ENCODE measurements at places on chromosomes 5 and 9. TPM values are rescaled to one million over a fixed set of nuclear protein-coding genes. Genes with fewer than 3 reads are reported as not detected.

- peak; percentile 69 for DNase-seq
Observed at GRCh38 chr9:113343732-113344231, 3.7 kb upstream of the WDR31 start.

DNA sequence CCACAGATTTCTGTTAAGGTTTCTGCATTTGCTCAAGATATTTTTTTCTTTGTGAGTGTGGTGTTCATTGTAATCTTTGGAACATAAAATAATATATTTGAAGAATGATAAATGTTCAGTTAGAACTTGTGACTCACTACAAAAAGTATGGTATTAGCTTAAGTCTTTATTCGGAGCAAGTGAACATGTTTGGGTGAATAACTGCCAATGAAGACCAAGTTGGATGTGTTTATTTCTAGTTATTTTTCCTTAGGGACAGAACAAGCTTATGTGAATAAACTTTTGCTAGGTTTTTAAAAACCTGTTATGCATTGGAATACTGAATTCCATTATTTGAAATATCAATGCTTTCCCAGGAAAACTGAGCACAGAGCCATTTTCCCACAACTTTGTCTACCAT is 418.6 kb downstream of the SLCO4C1 start:
- DNase-seq = no peak

PCDHB4 gene
- 0.80 TPM for total RNA-seq

GRCh38 chr9:93646640-93647178 is 70.3 kb downstream of the PHF2 start:
- no peak for DNase-seq

SPATA31E1 gene
- not detected for total RNA-seq

PRDM9 gene
- not detected for total RNA-seq

GRCh38 chr9:33315371-33315770 is 25.1 kb downstream of the NFX1 start:
- DNase-seq = no peak

DNA sequence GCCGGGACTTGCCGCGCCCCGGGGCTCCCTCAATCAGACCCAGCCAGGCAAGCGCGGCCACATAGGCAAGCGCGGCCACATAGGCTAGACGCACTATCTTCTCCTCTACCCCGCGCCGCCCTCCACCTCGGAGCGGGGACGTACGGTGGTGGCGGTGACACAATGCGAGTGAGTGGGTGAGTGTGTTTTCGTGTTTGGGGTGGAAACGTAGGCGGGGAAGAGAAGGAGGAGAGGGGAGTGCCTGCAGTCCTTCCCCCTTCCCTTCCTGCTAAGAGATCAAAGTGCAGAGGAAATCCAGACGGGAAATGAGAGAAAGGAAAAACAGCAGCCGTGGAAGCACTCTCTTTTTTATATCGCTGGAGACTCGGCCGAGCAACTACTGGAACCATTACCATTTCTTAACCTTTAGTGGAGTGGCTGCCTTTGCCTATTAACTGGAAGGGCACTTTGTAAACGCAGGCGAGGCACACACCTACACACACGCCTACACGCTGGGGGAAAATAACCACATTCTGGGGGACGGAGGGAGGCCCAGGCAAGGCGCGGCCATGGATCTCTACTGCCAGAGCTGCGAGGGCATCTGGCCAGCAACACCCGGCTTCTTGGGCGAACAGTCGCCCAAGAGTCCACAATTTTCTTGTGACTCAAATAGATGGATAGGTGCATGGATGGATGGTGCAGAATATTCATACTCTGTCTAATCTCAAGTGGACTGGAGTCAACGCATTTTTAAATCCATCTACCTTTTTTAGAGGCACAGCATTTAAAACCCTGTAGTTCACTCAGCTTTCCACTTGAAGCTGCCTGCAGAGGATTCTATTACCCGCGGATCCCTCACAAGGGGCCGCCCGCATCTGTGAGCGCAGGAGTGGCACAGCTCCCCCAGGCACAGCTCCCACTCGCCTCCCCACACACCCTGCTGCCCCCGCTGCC is 2.1 kb downstream of the EDIL3 start:
- DNase-seq = peak; percentile 18

DNA sequence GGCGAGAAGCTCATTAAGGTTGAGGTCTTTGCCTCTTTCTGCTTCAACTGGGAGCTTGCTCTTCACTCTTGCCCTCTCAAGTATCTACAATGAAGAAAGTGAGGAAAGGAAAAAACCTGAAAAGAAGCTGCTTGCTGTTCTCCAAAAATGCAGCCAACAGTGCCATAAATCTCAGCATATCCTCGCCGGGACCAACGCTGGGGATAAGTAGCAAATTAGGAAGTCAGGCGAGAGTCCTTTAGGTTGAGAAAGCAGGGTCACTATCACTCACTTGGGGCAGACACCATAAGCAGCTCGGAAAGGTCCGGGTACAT is 399 bp downstream of the NUP155 start:
- no peak for DNase-seq

DNA sequence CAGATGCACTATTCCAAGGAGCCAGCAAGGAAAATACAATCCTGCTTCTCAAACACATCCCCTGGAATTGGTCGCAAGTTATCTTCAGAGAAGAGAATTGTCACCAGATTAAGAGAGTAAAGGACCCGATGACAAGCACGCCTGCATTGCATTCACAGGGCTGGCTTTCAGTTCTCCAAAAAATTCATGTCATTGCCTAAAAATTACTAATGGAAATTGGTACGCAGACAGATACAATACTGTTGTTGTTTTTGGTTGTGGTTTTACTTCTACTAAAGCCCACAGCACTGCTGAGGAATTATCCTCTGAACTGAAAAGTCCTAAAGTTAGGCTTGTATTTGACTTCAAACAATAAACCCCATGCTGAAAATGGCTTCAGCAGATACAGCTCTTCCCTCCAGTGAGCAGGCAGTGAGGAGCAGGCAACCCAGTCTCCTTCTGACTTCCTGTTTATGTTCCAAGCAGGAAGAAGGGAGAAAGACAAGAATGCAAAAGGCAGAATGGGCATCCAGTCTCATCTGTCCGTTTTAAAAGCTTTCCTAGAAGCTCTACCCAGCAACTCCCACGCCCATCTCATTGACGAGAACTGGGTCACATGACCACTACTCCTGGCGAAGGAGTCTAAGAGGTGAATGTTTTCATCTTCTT is 80.6 kb upstream of the ZNF366 start:
- DNase-seq = no peak

TSSK1B gene
- total RNA-seq = not detected

MAMDC4 gene
- 13.4 TPM for total RNA-seq

DDX41 gene
- total RNA-seq = 29.7 TPM

- DNase-seq = peak; percentile 36
Observed at GRCh38 chr9:95516734-95517558, at the start of gene PTCH1. Gene PTCH1, minus strand, starts transcription at chr9:95516971.

- no peak for DNase-seq
Observed at GRCh38 chr5:6572086-6572824, 60.6 kb downstream of the NSUN2 start.

DNA sequence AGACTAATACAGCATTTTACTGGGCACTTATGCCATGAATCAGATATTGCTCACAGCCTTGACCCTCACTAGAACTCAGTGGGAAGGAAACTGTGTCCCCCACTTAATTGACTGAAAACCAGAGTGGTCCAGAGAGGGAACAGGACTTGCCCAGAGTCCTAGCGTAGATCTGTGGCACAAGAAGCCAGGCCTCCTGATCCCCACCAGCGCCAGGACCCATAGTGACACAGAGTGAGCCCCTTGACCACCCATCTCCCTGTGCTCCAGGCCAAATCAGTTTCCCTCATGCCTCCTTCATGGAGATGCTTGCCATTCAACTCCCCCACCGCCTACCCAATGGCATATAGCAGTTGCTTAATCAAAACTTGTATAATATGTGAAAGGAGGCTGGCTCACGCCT is 8.3 kb downstream of the KIF12 start:
- no peak for DNase-seq

ANKRD18B gene
- total RNA-seq = not detected

DNA sequence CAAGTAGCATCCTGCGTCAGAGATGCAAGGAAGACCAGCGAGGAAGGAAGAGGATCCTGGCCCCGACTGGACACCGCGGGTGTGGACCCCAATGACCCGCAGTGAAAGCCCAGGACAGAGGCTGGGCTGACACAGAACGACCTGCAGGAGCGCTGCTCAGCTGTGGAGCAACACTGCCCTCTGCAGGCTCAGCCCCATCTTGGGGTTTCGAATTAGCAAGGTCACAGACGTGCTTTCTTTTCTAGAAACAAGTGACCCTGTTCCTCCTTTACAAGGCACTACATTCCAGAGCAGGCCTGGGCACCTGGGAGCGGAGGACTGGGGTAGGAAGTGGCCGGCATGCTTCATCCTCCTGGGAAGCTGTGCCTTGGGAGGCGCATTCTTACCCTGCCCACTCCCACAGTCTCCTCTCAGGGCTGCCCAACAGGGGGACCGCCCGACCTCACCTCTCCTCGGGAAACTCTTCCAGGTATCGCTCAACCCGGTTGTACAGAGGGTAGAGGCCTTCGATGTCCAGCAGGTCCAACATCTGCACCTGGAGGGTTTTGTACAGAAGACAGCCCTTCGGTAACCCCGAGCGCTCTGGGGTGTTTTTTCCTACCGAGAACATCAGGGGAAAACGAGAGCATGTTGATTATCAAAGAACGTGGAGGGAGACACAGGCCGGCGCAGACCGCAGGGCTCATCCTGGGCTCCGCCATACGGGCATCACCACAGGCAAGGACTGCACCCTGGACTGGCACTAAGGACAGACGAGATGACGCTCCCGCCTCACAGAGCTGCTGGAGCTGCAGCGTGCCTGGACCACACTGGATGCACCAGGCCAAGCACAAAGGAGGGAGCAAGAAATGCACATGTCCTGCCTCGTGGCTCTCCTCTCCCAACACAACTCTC is 35.0 kb downstream of the IPPK start:
- peak; percentile 76 for DNase-seq

HACD4 gene
- total RNA-seq = 0.71 TPM

LTC4S gene
- total RNA-seq = 10.9 TPM

DNA sequence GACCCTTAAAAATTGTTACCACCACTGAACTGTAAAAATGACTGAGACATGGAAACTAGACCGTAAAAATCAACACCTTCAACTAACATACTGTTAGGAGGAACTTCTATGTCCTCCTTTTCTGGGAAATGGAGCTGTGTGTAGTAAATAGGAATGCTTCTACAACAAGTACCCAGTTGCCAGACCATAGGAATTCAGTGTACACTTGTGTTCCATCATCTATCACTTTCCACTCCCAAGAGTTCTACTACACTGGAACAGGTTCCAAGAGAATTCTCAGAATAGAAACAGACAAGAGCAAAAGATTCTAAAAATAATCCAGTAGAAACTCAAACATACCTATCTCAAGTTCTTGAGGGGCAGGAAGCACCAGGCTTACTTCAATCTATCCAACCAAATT is 23.6 kb downstream of the UBAP2 start:
- no peak for DNase-seq

DNA sequence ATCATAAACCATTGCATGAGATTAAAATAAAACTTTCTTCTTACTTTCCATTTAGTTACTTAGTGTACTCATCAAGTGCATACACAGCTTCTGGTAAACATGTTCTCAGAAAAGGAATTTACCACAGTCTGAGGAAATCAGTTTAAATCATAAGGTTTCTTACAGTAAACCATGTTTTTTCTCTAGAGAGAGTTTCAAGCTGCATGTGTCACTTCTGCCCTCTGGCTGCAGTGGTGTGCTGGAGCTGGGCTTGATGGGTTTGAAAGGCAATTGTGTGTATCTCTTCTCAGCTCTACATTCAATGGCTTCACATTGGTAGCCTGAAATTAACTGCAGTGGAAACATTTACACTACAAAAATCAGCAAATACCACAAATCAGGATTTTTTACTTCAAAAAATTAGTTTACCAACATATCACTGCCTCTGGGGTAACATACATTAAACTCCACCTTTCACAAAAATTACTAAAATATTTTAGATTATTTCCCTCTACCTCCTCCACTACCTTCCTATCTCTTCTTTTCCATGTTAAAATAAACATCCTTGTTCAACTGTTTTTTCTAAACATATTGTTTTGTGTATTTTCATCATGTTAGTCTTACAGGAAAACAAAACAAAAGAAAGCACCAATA is 414.3 kb downstream of the ANXA1 start:
- DNase-seq = no peak

- DNase-seq = no peak
Observed at GRCh38 chr5:120293796-120294195, 170.3 kb upstream of the PRR16 start.

DNA sequence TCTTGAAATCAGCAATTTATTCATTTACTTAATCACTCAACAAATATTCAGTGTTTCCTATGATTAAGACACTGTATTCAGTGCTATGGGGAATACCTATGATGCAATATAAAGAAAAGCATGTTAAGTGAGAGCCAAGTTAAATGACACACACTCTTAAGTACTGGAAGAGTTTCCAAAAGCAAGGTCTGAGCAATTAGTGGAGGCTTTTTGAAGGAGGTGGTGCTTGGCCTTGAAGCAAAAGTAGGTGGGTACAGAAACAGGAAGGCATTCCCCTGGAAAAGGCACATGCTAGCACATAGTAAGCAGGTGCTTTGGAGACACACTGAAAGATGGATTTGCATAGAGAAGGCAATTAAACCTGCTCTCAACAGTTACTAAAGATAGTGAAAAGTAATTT is 4.0 kb downstream of the TSLP start:
- no peak for DNase-seq

DNA sequence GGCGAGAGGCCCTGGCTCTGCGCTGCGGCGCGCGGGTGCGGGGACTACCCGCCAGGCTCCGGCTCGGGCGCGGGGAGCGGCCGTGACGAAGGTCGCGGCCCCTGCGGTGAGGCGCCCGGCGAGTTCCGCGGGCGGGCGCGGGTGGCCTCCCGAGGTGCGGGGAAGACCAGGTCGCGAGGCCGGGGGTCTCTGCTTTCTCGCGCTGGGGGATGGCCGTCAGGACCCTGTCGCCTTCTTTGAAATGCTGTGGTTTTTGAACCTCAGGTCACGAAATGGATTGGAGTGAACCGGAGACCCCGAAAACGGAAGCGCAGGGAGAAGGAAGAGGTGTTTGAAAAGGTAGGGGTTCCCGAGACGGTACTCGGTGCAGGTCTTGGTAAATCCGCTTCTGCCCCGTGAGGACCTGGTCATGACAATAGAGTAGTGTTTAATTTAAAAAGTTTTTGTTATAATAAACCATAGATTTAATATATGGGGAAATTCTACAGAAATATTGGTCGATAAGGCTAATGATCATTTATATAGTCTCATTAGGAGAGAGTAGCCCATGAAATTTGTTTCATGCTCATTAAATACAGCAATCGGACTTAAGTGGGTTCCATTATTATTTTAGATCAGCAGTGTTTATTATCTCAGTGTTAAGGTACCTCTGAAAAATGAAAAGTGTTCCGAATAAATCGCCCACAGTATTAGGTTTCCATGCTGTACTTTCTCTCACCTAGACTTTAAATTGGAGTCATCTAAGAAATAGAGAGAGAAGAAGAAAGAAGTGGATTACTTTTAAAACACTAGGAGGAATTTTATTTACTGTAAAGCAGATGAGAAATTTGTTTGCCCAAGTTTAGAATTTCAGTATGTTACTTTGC is 279.0 kb downstream of the AOPEP start:
- no peak for DNase-seq

GRCh38 chr5:125295405-125295872 is 549.0 kb upstream of the ZNF608 start:
- DNase-seq = no peak

Measured in left ventricle myocardium inferior (tissue), 1 donor.